NCI-H1048 (cell line): ENCODE measurements at places on chromosomes 1 and 21.

DNA sequence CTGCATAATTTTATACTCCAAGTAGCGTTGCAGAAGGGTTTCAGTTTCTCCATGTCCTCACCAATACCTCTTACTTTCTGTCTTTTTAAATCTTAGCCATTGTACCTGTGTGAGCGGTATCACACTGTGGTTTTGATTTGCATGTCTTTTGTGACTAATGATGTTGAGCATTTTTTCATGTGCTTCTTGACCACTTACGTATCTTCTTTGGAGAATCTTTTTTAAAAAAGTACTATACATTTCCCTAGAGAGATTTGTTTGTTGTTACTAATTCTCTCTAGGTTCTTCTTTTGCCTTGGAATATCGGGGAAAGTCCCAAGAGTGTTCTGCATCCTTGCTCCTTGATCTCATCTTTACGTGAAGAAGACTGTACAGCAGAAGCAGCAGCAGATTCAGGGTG lies 81.8 kb upstream of the WARS2 start:
- DNase-seq, result no peak

DNA sequence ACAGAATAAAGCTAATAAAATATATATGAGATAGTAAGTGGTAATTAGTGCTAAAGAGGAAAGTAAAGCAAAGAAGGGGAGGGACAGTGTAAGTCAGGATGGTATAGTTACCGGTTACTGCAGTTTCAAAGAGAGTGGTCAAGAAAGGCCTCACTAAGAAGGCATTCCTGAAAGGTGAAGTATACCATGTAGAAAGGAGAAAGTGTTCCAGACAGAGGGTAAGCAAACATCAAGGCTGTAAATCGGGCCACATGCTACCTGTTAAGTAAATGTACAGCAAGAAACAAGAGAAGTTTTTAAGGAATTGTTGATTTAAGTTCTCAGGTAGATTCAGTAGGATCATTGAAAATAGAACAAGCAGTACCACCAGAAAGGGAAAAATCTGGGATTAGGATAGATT lies 9.7 kb downstream of the DESI2 start:
- no peak for DNase-seq

DNA sequence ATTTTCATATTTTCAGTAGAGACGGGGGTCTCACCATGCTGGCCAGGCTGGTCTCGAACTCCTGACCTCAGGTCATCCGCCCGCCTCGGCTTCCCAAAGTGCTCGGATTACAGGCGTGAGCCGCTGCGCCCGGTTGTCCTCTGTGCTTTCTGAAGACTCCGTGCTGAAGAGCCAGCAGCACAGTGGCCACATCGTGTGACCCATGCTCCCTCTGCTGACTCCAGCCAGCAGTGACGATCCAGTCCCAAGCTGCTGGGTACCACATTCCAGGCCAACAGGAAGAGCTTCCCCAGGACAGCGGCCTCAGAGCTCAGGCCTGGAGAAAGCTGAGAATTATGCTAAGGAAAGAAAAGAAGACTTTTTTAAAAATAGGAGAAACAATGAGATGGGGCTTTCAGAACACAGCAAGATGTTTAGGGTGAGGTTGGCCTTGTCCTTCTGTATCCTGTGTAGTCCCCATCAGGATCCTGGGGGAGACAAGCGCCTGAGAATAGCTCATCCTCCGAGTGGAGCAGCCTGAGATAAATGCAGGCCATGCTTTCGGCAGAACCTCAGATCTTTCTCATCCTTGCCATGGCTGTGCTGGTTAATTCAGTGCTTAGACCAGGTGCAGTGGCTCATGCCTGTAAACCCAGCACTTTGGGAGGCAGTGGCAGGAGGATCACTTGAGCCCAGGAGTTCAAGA lies 207.1 kb downstream of the SLC35F3 start:
- DNase-seq, result no peak

- no peak for DNase-seq
These were observed 898 bp upstream of the TMEM200B start for GRCh38 chr1:29124366-29125236.

- no peak for DNase-seq
These were observed 49.8 kb upstream of the OLIG2 start for GRCh38 chr21:32975811-32976431.

- DNase-seq, result no peak
These were observed 68.9 kb downstream of the NMNAT2 start for GRCh38 chr1:183349201-183349711.

- no peak for DNase-seq
These were observed 95.8 kb downstream of the VWA5B1 start for GRCh38 chr1:20386323-20387081.
